ENCODE measurements at places on chromosomes 6 and 20.
A peak's percentile ranks its signal among the peaks of the same experiment; 100 is the strongest.

DNA sequence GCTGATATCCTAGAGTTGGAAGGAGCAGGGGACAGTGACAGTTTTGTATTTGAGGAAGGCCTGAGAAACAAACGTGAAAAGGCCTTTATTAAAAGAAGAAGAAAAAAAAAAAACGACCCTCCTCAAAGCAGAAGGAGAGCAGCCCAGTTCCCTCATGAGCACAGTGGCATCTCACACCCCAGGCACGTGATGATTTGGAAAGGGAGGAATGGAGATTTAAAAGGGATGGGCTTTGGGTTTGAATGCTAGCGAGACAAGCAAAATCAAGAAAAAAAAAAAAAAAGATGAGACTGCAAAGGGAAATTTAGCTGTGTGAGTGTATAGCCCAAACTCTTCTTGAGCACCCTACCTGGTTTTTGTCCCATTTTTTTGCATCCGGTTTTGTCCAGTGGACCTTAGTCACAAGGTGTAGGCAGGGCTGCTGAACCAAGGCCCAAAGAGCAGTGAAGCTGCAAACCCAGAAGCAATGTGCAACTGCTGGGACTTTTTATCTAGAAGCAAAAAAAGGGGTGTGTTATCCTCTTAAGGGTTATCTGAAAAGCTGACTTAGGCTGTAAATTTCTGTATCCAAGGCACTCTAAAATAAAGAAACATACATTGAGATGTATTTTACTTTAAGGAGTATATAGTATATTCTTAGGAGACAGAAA is 54.5 kb upstream of the RREB1 start:
- no peak for ATAC-seq

GRCh38 chr6:40399888-40400457 is 187.2 kb downstream of the LRFN2 start:
- ATAC-seq = no peak

DNA sequence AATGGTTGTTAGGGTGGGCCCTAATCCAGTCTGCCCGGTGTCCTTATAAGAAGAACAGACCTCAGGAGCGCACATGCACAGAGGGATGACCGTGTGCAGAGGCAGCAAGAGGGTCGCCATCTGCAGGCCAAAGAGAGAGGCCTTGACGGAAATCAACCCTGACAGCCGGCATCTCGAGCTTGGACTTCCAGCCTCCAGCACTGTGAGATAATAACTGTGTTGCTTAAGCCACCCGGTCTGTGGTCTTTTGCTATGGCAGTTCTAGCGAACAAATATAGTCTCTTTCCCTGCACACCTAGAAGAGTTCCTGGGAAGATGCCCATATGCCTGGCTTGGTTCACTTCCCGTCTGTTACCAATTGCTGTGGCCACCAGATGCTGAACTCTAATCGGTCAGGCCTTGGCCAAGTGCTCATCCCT is 35.3 kb upstream of the PTGIS start:
- no peak for ATAC-seq

DNA sequence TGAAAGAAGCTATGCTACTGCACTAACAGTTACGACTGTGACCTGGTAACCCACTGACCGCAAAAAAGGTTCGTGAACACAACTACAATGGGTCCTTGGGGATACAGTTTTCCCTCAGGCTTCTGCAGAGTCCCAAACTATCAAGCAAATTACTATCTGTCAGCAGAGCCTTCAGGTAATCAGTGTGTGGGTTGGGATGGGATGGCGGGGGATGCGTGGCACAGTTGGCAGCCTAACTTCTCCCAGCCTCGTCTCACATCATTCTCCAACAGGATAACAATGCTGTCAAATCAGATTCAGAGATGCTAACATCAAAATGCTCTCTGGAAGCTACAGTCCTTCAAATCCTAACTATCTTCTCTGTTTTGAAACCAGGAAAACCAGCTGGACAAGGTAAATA is 102.3 kb downstream of the EPM2A start:
- no peak for ATAC-seq

GRCh38 chr6:63525186-63525878 is 46.9 kb upstream of the LOC128125822 start:
- ATAC-seq = no peak

DNA sequence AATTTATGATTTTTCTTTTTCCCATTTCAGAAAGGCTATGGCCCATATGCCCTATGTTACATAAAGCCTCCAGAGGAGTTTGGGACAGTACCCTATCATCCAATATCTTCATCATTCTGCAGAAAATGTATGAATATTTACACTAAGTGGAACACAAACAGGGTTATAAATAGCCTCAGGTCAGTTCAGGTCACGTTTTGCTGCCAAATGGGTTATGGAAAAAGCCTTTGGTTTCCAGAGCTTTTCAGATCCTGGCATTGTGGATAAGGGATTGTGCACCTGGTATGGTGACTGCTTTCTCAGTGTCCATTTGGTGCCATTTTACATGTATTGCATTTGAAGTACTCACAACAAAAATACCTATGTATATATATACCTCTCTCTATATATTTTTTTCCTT is 29.4 kb downstream of the UTRN start:
- no peak for ATAC-seq

DNA sequence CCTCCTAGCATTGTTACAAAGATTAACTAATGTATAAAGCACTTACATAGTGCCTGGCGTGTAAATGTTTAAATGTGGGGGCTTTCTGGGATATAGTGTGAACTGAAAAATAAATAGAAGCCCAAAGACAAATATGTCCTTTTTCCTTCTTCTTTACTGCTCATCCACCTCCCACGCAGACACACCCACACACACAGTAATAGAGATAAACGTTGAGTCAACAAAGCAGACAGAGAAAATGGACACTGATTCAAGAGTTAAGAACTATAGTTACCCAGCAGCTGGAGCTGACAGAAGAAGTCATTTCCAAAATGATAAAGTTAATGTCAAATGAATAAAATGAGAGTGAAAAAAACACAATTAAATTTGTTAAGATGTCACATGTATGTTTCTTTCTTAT is 68.3 kb downstream of the FHL5 start:
- ATAC-seq = no peak

GRCh38 chr20:50545126-50545525 is 34.9 kb downstream of the PTPN1 start:
- no peak for ATAC-seq

GRCh38 chr6:90695316-90695715 is 108.4 kb upstream of the MAP3K7 start:
- no peak for ATAC-seq

GRCh38 chr6:35969646-35970045 is 48.7 kb upstream of the SRPK1 start:
- no peak for ATAC-seq

GRCh38 chr6:148446681-148447080 is 104.0 kb downstream of the SASH1 start:
- no peak for ATAC-seq

- ATAC-seq = no peak
Measured at GRCh38 chr20:54510541-54511129, 35.2 kb downstream of the DOK5 start.

GRCh38 chr20:48619126-48620101 is 208.4 kb downstream of the PREX1 start:
- no peak for ATAC-seq

- no peak for ATAC-seq
Measured at GRCh38 chr6:25959890-25960536, 2.6 kb upstream of the TRIM38 start.

GRCh38 chr6:148263961-148264360 is 78.7 kb upstream of the SASH1 start:
- ATAC-seq = no peak

- no peak for ATAC-seq
Measured at GRCh38 chr6:104995989-104996617, 39.2 kb downstream of the LIN28B start.

DNA sequence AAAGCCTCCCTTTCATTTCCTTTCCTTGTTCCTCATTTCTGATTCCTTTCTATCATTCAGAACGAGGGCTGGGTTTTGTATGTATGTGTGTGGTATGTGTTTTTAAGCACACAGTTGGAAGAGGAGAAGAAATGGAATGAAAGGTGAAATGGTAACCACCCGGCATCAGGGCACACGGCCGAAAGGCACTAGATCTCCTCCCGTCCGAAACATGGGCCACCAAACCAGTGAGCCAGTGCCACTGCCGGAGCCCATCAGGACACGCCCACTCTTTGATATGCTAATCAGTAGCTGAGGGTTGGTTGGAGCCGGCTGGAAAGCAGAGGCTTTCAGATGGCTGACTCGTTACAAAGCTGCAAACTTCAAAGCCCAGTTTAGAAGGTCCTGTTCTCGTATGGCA is 228.6 kb upstream of the JARID2 start:
- ATAC-seq = no peak

DNA sequence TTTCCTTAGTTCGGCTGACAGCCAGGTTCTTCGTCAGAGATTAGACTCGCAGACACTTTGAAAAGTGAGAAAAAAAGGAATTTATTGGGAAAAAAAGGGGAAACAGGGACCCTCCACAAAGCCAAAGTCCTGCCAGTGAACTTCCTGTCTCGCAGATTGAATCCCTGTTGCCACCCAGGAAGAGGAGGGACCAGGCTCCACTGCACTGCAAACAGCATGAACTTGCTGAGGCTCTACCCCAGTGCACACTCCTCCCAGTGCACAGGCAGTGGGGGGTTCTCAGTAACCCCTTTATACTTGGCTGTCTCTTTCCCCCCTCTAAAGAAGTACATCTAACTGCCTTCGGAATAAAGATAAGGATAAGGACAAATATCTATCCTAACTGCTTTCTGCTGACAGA is 959.0 kb downstream of the GRIK2 start:
- no peak for ATAC-seq

GRCh38 chr20:6767536-6768227 is at the start of gene BMP2:
BMP2 (plus strand) TSS chr20:6767686; CDS start chr20:6770127, 2,441 bp downstream.
- no peak for ATAC-seq

- no peak for ATAC-seq
Measured at GRCh38 chr20:58201616-58202015, 26.8 kb downstream of the ANKRD60 start.

- ATAC-seq = no peak
Measured at GRCh38 chr6:146975093-146975492, 229.1 kb upstream of the STXBP5 start.

GRCh38 chr6:582370-582769 is 74.5 kb downstream of the HUS1B start:
- no peak for ATAC-seq

GRCh38 chr20:32521780-32522525 is 63.2 kb downstream of the NOL4L start:
- ATAC-seq = peak; percentile 82

DNA sequence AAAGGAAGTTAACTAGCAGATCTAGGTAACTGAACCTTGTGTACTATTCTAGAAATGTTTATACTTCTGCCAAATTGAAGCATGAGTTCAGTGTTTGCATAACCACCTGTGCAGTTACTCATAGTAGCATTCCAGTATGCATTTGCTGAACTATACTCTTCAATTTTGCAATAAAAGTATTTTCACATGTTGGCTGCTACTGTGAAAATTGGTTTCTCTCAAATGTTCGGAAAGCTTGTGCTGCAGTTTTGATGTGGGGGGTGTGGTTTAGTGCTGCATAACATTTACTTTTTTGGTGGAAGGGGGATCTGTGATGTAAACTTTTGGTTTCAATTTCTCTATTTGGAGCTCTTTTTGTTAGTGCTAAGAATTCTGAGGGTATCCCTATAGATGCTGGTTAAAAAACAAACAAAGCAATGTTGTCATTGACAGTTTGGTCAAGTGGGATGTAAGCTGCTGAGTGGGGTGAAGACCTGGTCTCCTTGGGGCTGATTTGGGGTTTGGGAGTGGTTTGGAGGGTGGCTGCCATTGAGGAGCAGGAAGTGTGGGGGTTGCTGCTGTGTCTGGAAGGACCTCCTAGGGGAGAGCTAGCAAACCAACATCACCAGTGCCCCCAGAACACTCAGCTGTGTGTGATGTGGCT is 87.8 kb downstream of the CARMIL1 start:
- ATAC-seq = no peak

GRCh38 chr20:57231161-57231560 is 35.3 kb downstream of the BMP7 start:
- no peak for ATAC-seq

DNA sequence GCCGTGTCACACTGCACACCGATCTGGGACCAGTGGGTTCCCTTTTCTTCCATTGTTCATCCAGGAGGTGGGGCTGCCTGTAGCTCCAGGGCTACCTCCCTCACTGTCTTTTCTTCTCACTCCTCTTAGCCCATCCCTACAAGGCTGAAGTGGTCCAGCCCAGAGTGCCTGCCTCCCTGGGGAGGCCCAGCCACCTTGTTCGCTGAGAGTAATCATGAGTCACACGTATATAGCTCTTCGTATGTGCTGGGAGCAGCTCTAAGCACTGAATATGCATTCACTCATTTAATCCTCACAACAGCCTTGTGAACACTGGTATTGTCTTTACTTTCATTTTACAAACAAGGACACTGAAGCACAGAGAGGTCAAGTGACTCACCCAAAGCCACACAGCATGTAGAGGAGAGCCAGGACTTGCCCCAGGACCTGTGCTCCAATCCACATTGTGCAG is 14.7 kb upstream of the CCDC167 start:
- ATAC-seq = peak; percentile 77

GRCh38 chr6:51166914-51167313 is 348.2 kb downstream of the TFAP2B start:
- no peak for ATAC-seq

GRCh38 chr6:29875257-29875656 is 47.6 kb downstream of the HLA-G start:
- ATAC-seq = no peak

- no peak for ATAC-seq
Measured at GRCh38 chr6:150877928-150878327, 12.4 kb downstream of the MTHFD1L start.

- ATAC-seq = no peak
Measured at GRCh38 chr6:68880050-68880813, 245.2 kb downstream of the ADGRB3 start.

DNA sequence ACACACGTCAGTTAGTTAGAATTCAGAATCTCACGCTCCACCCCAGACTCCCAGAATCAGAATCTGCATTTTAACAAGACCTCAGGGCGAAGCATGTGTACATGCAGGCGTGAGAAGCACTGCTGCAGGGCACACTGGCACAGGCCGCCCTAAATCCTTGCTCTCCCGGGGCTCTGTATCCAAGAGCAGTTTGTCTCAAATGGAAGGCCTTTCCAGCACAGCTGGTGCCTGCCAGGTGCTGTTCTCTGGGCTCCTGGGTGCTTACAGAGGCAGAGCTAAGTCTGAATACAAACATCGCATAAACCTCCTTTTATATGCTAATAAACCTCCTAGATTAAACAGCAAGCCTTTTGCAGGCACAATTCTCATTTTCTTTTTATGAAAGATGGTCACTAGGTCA is 119.1 kb upstream of the CD93 start:
- ATAC-seq = no peak

- ATAC-seq = no peak
Measured at GRCh38 chr6:160347259-160348222, 637 bp upstream of the SLC22A3 start.

Data from activated CD4-positive, CD25-positive, alpha-beta regulatory T cell treated with anti-CD3 and anti-CD28 coated beads, Interleukin-2, amount 50 U/mL, for 24 hours (primary cell).